ENCODE measurements at places on chromosomes 1 and 21. TPM values are rescaled to one million over a fixed set of nuclear protein-coding genes. Genes with fewer than 3 reads are reported as not detected.

GRCh38 chr1:185775501-185775900, 41.3 kb downstream of the HMCN1 start:
- DNase-seq = no peak
- no peaks in the 10 kb centered on the region for H3K4me1 ChIP-seq
- H3K4me3 ChIP-seq = no peak overlapping the region
- H3K27ac ChIP-seq = no peak overlapping the region
- H3K27me3 ChIP-seq = no peaks in the 10 kb centered on the region

Gene EFCAB7
- polyA plus RNA-seq = 20.2 TPM

GRCh38 chr1:110504226-110504625, 14.7 kb downstream of the KCNA10 start:
- H3K4me1 ChIP-seq = no peaks in the 10 kb centered on the region
- H3K27me3 ChIP-seq = no peaks in the 10 kb centered on the region
- no peak overlapping the region for H3K27ac ChIP-seq
- DNase-seq = no peak
- no peak overlapping the region for H3K4me3 ChIP-seq

Gene TFF2
- not detected for polyA plus RNA-seq

DNA sequence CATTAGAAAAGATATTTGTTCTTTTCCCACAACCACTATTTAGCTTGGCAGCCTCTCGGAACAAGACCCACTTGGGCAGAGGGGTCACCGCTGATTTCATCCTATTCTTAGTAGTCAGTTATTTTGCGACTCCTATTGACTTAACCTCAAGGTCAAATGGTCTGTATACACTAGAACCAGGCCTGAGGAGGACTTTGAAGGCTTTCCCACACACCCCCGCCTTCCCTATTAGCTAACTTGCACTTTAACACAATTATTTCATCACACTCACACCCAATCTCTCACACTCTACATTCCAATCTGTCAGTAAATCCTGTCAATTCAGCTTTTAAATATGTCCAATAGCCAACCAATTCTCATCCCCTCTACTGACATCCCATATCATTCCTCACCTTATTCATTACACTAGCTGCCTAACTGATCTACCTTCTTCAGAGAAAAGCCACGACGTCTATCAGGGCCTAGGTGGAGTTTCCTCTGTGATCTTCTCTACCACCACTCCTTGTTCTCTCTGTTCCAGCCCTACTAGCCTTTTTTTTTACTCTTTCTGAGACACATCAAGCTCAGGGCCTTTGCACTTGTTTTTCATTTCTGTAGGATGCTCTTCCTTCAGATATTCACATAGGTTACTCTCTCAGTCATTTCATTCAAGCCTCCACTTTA, 1.0 kb upstream of the NIBAN1 start:
- peaks cover 41% of the 10 kb centered on the region for H3K4me1 ChIP-seq
- H3K27ac ChIP-seq = no peak overlapping the region
- H3K27me3 ChIP-seq = no peaks in the 10 kb centered on the region
- no peak overlapping the region for H3K4me3 ChIP-seq

DNA sequence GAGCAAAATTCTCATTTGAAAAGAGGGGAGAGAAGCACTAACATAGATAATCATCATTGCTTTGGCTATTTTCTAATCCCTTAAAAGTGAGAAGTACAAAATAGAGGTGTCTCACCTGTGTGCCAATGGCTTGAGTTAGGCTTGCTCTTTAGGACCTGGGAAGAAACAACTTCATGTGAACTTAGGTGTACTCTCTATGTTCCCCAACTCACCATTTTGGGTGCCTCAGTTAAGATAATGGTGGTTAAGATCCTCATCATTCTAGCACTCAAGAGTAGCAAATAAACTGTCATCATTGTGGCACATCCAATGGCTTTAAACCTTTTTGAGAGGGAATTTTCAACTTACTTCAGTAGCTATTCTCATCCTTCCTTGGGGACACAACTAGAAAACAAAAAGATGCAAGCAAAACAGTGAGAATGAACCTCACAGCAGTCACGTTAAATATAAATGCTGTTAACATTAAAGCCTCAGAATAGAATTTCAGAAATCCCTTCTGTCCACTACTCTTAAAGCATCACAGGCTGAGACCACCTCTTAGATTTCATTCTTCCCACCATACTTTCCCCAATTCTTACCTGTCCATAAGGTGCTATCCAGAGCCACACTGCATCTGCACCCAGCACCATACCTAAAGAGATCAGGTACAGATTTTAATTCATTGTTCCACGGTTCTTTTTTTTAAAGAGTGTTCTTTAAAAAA, 1.2 kb downstream of the GAS5 start:
- H3K27ac ChIP-seq = peak overlapping the region; percentile 99
- H3K27me3 ChIP-seq = no peaks in the 10 kb centered on the region
- peak overlapping the region; percentile 87 for H3K4me3 ChIP-seq
- no peak for DNase-seq
- H3K4me1 ChIP-seq = peaks cover 67% of the 10 kb centered on the region

DNA sequence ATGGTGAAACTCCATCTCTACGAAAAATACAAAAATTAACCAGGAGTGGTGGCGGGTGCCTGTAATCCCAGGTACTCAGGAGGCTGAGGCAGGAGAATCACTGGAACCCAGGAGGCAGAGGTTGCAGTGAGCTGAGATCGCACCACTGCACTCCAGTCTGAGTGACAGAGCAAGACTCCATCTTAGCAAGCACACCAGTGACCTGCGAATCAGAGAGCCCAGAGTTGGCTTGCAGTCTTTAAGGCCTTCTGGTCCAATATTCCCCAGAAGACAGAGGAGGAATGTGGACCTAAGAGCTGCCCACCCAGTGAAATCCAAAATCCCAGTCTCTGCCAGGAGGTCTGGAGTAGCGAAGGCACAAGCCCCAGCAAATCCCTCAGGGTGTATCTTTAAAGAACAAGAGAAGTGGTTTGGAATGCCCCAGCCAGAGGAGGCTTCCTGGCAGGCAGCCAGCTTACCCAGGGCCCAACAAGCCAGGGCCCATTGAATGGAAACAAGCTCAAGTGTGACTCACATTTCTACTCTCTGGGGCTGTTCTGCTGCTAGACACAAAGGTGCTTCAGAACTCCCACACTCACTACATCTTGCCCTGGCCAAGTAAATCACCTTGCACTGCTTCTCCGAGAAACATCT, 23.9 kb downstream of the GPR161 start:
- no peaks in the 10 kb centered on the region for H3K4me1 ChIP-seq
- H3K27me3 ChIP-seq = no peaks in the 10 kb centered on the region
- peak; percentile 63 for DNase-seq
- H3K4me3 ChIP-seq = no peak overlapping the region

DNA sequence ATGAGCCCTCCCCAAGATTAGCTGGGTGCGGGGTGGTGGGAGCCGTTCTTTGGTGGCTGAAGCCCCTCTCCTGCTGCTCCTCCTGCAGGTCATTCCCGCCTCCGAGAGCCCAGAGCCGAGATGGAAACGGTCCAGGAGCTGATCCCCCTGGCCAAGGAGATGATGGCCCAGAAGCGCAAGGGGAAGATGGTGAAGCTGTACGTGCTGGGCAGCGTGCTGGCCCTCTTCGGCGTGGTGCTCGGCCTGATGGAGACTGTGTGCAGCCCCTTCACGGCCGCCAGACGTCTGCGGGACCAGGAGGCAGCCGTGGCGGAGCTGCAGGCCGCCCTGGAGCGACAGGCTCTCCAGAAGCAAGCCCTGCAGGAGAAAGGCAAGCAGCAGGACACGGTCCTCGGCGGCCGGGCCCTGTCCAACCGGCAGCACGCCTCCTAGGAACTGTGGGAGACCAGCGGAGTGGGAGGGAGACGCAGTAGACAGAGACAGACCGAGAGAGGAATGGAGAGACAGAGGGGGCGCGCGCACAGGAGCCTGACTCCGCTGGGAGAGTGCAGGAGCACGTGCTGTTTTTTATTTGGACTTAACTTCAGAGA, 448 bp downstream of the G0S2 start:
- peak overlapping the region; percentile 31 for H3K4me3 ChIP-seq
- H3K4me1 ChIP-seq = peaks cover 58% of the 10 kb centered on the region
- no peak overlapping the region for H3K27ac ChIP-seq
- no peaks in the 10 kb centered on the region for H3K36me3 ChIP-seq
- peak; percentile 46 for DNase-seq
- H3K27me3 ChIP-seq = peaks cover 49% of the 10 kb centered on the region

Gene CNR2
- 0.17 TPM for polyA plus RNA-seq

DNA sequence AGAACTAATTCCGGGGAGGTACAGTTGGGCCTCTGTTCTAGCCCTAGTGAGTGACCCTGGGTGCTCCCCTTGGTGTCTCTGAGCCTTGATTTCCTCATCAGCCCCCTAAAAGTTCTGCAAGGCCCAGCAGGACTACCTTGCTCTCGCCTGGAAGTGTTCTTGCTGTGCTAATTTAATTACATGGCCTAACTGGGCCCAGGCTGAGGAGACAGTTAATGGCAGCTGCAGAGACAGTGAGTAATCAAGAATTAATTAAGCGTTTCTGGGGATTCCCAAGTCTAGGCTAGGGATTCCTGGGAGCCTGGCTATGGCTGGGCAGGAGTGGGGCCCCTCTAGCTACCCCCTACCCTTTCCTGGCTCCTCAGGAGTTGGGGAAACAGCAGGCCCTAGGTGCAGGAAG, 24.7 kb upstream of the DMBX1 start:
- no peaks in the 10 kb centered on the region for H3K36me3 ChIP-seq
- H3K27ac ChIP-seq = no peak overlapping the region
- H3K27me3 ChIP-seq = peaks cover 92% of the 10 kb centered on the region

Gene LCE2A
- not detected for polyA plus RNA-seq

DNA sequence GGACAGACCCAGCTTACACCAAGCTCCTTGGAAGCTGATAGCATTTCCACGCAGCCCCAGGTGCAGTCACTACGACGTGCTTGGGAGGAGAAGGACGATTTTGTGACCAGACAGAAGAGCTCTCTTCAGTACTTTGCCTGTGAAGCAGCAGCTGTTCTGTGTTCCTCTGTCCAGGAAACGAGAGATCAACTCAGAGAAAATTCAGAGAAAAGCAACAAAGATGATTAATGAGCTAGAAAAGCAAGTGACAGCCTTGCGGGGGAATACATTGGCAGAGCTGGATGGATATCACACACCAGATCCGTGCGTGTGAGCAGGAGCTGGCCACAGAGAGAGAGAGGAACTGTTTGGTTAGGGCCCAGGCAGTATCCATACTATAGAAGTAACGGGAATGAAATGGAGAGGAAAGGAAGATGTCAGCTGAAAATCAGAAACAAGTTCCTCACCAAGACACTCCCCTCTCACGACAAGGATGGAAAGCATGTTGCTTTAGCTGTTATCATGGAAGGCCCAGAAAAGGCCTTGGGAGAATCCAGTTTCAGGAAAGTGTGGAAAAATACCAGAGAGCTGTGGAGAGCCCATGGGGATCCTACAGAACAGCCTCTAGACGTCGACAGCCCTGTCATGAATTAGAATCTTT, 106.2 kb downstream of the TOMM20 start:
- H3K36me3 ChIP-seq = no peaks in the 10 kb centered on the region
- H3K27me3 ChIP-seq = no peaks in the 10 kb centered on the region
- no peak overlapping the region for H3K27ac ChIP-seq
- H3K4me1 ChIP-seq = no peaks in the 10 kb centered on the region

DNA sequence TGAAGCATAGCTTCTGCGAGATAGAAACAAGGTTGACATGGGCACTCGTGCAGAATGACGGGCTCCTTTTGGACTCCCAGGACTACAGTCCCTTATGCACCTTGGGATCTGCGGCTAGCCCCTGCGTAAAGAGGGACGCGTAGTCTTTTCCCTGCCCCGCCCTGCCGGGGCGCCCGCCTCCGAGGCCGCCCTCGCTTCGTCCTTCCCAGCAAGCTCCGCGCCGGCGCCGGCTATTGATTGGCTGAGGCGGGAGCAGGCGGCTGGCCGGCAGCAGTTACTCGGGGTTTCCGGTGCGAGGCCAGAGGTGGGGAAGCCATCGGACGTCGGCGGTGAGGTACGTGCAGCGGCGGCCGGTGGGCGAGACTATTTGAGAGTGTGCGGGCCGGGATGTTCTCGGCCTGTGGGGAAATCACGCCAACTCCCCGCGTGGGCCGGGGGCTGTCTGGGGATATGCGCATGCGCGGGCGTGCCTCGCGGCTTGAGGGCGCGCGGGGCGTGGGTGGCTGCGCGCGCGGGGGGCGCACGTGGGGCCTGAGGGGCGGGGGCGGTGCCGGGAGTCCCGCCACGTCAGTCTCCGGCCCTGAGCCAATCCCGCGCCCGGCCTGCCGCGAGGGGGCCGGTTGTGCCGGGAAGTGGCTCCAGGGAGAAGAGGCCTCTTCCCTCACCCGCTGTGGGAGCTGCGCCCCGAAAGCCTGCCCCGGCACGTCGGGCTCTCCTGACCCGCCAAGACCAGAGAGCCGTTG, at the start of gene TXLNA:
TXLNA (plus strand) TSS at position 233 of the 743 bp plus-strand sequence. CDS start 671 bp downstream, outside the sequence.
- peak within 1 kb of the TSS; percentile 80 for H3K4me3 ChIP-seq
- no peaks in the 10 kb centered on the region for H3K27me3 ChIP-seq
- H3K27ac ChIP-seq = peak within 1 kb of the TSS; percentile 94
- DNase-seq = peak; percentile 99
- H3K36me3 ChIP-seq = no peaks in the 10 kb centered on the region
- peaks cover 56% of the 10 kb centered on the region for H3K4me1 ChIP-seq

Gene DHRS3
- polyA plus RNA-seq = 42.5 TPM

DNA sequence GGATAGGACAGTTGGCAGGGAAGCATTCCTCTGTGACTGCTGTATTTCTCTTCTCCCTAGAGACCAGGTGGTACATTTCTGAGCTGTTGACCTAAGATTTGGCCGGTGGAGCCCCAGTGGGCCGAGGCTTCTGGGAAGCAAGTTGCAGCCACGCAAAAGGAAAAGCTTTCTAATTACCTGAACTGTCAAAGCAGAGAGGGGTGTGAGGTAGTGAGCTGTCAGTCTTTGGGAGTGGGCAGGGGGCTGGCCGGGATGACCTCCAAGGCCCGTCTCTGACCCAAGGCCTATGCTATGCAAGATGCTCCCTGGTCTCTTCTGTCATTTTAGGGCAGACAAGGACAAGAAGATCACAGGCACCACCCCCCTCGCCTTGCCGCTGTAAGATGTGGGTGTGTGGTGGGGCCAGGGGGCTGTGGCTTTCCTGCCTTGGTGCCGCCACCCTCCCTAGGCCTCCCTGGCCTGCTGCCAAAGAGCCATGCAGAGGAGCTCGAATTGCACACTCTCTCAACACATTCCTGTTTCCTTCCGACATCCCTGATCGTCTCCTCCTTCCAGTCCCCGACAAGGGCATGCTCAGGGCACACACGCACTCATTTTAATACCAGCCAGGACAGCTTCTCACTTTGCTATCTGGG, 7.7 kb downstream of the PADI1 start:
- peaks cover 14% of the 10 kb centered on the region for H3K4me1 ChIP-seq
- H3K36me3 ChIP-seq = no peaks in the 10 kb centered on the region
- no peaks in the 10 kb centered on the region for H3K27me3 ChIP-seq
- no peak overlapping the region for H3K27ac ChIP-seq

- peaks cover 12% of the 10 kb centered on the region for H3K4me1 ChIP-seq
- no peak for DNase-seq
- H3K27ac ChIP-seq = peak overlapping the region; percentile 11
- H3K4me3 ChIP-seq = no peak overlapping the region
- no peaks in the 10 kb centered on the region for H3K36me3 ChIP-seq
Observed at GRCh38 chr21:38951095-38951730, 145.5 kb downstream of the ETS2 start.

GRCh38 chr1:237932816-237933215, 42.1 kb upstream of the ZP4 start:
- no peaks in the 10 kb centered on the region for H3K36me3 ChIP-seq
- H3K27ac ChIP-seq = no peak overlapping the region
- H3K4me1 ChIP-seq = no peaks in the 10 kb centered on the region
- H3K4me3 ChIP-seq = no peak overlapping the region

Gene PIK3C2B
- 38.6 TPM for polyA plus RNA-seq

Data from left lung (tissue), 14 donors.